ENCODE measurements at places on chromosomes 3 and 15.

GRCh38 chr15:81813215-81813614 is 232.6 kb downstream of the MEX3B start:
- no peak for DNase-seq

DNA sequence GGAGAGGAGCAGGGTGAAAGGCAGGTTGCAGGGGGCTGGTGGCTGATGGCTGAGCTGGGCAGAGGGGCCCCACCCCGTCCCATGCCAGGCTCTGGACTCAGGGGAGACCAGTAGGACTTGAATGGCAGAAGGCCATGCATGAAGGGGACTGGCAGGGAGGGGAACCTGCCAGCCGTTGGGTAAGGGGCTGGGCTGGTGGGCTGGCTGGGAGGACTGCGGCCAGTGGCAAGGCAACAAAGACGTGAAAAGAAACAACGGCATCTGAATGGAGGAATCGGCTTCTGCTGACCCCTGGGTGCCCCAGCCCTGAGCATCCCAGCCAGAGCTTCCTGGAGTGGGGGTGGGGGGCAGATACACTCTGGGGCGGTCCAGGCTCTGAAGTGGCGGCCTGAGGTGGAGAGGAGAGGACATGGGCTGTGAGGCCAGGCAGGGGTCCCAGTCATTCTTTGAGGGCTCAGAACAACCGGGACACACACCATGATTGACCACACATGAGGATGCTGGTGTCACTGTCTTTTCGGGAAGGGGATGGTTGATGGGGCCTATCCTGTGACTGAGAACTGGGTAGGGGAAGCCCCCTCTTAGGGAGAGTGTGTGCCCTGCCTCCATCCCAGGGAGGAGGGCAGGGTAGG is 11.7 kb downstream of the GLYCTK start:
- DNase-seq = no peak

DNA sequence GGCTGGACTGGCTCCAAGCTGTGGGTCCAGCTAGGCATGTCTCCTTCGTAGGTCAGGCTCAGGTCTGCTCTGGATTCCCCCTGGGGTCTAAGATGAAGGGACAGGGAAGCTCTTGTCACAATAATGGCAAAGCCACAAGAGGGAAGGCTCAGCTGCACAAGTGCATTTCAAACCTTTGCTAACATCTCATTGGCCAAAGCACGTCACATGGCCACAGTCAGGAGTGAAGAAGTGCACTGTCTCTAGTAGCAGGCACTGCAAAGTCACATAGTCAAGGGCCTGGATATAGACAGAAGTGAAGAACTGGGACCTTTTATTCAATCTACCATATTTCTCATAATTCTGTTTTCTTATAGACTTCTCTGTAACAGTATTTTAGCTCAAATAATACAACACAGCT is 20.1 kb downstream of the DLEC1 start:
- no peak for DNase-seq

DNA sequence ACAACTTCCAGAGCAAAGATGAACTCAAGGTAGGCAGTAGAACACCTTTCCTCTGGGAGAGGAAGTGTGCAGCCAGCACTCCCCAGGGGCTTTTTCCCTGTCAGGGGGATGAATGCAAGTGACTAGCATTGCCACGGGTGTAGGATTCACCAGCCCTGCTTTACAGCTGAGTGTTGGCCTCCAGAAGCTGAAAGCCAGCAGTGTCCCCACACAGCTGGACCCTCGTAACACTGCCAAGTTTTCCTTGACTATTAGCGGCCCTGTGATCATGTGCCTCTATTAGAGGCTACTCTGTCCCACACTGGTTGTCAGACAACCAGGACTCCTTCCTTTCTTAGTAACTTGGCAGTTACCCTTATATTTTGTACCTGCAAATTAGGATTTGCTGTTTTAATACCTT is 104.9 kb upstream of the MANF start:
- DNase-seq = no peak

DNA sequence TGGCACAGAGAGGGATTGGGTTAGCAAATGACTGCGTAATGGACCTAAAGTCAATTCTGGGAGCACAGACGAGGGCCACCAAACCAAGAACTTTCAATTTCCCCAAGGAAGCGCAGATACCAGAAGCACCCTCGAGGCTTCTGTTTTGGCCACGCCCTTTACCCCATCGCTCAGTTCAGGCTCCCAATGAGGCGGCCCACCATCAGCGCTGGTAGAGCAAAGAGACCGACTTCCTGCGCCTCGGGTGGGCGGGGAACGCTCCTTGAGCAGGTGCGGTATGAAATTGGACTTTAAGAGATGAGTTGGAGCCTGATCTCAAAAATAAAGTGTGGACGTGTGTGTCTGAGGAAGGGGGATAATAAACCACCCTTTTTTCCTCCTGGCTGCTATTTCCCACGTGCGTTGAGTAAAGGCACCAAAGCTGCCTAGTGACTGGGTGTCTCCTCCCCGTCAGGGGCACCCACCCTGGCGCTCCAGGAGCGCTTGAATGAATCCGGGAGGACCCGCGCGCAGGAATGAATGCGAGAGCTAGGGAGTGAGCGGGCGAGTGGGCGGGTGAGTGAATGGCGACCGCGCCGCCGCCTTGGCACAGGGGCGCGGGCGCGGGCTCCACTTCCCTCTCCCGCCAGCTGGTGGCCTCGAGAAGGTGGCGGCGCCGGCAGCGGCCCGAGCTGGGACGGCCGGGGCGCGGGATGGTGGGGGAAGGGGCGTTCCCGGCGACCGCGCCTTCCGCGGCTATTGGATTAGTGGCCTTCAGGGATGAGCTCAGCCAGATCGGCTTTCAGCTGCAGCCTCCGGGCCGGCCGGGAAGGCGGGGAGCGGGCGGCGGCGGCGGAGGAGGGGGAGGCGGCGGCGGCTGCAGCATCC is at the start of gene SPSB4:
Gene SPSB4 (plus strand): TSS at position 772 of the 867 bp plus-strand sequence. CDS start 14,758 bp downstream, outside the sequence.
- DNase-seq = peak; percentile 37

DNA sequence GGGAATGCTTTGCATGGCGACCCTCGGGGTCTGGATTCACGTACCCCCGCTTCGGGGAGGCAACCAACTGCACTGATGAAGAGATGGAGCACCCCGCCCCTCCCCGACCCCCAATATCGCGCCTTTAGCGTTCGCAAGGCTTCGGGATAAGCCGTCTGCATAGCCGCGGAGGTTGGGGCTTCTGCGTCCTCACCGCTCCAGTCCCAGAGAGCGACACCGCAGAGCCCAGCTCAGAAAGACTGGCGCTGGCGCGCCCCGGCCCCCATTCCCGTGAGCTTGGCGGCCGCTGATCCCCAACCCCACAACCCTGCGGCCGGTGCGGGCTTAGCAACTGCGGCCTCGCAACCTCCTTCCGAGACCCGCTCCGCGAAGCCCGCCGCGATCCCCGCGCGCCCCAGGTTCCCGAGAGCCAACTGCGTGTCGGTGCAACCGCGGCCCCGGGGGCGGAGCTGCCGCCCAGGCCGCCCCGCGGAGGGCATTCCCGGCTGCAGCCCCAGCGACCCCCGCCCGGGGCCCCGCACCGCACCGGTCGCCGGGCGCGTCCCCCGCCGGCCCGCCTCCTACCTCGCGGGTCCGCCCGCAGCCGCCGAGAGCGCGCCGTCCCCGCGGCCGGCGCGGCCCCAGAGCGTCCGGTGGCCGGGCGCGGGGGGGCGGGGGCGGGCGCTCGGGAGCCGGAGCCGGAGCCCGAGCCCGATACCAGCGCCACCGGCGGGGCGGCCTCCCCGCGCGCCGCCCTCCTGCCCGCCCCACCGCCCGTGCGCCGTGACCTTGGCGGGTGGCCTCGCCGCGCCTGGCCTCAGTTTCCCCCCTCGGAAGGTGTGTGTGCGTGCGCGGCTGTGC is 79.5 kb downstream of the IQSEC1 start:
- no peak for DNase-seq

DNA sequence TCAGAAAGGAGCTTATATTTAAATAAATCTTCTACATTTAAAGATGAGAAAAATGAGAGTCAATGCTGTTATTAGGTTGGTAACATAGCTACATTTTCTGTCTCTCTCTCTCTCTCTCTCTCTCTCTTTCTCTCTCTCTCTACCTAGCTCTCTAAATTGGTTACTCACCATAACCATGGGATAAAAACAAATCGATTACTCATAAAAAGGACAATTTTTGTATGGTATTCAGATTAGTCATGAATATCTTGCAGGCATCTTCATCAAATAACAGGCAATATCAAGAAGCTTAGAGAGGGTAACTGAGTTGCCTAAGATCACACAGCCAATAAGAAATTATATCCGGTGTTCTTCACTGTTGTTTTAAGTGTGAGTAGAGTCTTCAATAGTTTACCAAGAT is 81.8 kb upstream of the ALCAM start:
- DNase-seq = peak; percentile 56

DNA sequence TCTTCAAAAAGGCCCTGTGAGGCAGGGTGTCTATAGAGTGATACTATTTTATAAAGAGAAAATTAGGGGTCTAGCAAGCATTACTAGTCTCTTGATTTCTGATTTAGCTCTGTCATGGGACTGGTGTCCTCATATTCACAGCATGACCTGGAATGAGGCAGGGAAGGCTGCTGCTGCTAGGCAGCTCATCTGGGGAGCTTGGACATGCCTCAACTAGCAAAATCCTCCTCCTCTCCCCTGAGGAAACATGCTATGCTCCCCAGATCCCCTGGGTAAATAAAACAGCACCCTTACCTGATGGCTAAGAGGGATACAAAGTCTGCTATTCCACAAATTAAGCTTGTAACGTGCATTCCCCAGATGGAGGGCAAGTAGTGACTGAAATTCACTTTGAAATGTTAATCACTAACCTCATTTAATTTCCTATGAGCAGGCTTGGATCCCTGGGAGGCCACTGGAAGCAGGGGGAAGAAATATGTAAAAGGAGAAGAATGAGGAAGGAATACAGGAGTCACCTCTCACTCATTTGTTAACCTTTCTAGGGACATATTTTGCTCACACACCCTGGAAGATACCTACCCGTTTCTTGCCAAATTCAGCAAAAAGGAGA is 709.4 kb downstream of the SQOR start:
- no peak for DNase-seq

GRCh38 chr3:59335338-59335737 is 285.5 kb upstream of the CFAP20DC start:
- DNase-seq = no peak

DNA sequence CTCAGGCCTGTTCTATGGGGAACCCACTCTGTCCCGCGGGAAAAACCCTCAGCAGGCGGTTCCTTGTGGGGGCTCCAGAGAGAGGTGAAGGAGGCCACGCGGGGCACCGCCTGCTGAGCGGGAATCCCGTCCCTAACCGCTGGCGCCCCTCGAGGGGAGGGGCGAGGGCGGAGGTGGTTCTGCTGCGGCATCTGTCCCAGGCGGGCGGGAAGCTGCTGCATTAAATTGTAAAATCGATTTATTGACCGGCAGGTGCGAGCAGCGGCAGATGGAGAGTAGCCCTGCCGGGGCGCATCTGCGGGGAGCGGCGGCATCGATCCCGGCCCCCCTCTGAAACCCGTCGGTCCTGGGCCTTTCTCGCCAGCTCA is 3.7 kb upstream of the DLL4 start:
- no peak for DNase-seq

- DNase-seq = no peak
These were observed 168.7 kb downstream of the CHL1 start for GRCh38 chr3:365268-365667.

DNA sequence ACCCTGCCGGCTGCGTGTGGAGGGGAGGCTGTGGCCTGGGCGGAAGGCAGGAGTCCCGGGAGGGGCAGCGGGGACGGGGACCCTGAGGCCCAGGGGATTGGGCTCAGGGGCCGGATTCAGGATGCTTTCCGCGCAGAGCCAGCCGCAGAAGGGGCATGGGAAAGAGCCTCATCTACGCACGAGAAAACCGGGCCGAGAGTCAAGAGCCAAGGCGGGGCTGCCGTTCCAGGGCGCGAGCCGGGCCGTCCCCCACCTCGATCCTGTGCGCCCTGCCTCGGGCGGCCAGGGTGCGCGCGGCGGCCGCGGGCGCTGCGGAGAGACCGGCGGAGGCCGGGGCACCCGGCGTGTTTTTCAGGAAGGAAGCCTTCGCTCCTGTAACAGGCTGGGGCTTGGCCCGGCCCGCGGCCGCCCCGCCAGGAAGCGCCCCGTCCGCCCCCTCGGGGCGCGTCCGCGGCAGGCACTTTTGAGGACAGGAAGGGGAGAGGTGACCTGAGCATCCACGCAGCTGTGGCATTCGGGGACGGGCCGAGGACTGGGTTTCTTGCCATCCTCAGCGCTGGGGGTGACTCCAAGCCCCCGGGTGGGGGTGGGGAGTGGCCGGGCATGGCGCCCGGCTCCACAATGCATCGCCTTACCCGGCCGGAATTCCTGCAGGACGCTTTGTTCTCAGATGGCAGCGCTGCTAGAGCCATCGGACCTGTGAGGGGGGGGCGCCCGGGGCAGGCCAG is 62.3 kb upstream of the GATA2 start:
- no peak for DNase-seq

GRCh38 chr3:171566803-171567422 is 106.7 kb upstream of the TNIK start:
- peak; percentile 57 for DNase-seq

DNA sequence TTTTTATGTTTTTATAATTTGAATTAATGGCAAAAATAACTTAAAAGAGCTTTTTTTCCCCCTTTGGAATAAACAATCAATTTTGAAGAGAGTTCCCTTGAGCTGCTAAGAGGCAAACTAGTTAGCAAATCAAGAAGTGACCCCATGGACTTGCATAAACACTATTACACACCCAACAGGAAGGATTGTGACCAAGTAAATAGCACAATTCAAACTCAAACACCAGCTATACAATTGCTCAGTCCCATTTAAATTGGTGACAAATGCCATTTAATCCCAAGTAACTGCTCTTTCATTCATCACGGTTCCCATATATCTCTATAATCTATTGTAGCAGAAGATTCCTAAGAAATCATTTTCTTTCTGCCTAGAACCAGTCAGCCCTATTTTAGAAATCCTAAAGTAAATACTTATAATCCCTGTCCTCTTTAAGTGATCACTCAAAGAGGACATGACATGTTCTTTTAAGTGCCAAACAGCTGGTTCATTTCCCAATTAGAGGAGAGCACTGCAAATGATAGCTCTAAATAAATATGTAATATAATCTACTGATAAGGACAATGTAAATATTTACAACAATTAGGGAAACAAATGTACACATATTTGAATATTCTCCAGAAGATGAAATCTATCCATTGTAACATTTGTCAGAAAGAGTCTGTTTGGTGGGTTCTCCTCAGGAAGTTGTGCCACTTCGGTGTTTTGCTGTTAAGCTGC is 137.8 kb upstream of the ADAMTS9 start:
- DNase-seq = no peak

DNA sequence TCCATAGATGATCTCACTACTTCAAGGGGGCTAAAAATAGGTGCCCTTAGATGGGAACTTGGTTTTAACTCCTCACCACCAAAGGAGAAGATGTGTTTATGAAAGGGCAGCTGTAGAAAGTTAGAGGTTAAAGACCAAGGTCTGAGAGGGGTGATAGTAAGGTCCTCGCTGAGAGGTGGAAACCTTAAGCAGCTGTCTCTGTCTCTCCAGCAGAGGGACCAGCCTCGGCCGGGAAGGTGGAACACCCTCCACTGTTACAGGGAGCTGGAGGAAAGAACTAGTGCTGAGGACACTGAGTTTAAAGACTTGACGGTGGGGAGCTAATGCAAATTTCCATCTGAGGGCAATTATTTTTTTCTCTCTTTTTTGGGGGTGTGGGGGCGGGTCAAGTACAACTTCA is 8.9 kb upstream of the RLBP1 start:
- no peak for DNase-seq

- no peak for DNase-seq
These were observed 10.6 kb upstream of the CACNA1D start for GRCh38 chr3:53483821-53484220.

GRCh38 chr15:77012868-77013267 is 17.9 kb downstream of the PSTPIP1 start:
- DNase-seq = no peak

- DNase-seq = no peak
These were observed 6.3 kb downstream of the CCNB2 start for GRCh38 chr15:59111251-59111650.

- no peak for DNase-seq
These were observed 12.3 kb upstream of the GFM1 start for GRCh38 chr3:158631981-158632380.

GRCh38 chr3:127585163-127585812 is 5.2 kb downstream of the TPRA1 start:
- DNase-seq = peak; percentile 67
